ENCODE measurements at places on chromosomes 6 and 20.

DNA sequence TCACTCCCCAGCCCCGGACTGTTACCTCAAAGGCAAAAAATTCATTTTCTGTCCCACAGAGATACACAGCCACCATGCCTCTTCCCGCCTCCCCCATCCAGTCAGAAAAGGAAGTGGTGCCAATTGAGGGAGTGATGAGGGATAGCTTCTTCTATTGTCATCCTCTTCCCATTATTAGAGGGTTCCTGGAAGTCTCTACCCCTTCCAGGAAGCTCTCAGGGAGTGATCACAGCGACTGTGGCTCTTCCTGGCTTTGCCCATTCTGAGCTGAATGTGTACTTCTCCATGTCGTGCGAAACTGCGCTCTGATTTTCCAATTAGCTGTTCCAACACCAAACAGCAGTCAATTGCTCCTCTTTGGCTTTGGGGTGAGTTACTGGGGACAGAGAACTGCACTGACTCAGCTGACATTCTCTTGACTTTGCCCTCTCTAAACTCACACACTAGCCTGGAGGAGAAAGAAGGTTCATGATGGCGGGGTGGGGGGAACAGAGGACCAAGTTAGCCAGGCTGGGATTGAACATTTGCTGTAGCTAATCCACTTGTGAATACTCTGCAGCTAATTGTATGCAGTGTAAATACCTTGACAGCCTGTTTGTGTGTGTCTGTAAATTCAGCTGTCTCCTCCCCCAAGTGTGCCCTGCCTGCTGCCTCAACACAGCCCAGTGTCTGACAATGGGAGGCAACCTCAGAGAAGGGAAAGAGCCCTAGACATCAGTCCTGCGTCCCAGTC lies 2.4 kb upstream of the MDGA1 start:
- DNase-seq, result no peak

- DNase-seq, result no peak
These were observed 1.3 kb upstream of the FNDC11 start for GRCh38 chr20:63552481-63553249.

GRCh38 chr6:36336779-36337241 lies at the start of gene BNIP5:
BNIP5 (minus strand) TSS chr6:36336888; CDS start chr6:36330690, 6,198 bp downstream.
- DNase-seq, result no peak

- DNase-seq, result no peak
These were observed 833.5 kb downstream of the DHX35 start for GRCh38 chr20:39795401-39796272.

DNA sequence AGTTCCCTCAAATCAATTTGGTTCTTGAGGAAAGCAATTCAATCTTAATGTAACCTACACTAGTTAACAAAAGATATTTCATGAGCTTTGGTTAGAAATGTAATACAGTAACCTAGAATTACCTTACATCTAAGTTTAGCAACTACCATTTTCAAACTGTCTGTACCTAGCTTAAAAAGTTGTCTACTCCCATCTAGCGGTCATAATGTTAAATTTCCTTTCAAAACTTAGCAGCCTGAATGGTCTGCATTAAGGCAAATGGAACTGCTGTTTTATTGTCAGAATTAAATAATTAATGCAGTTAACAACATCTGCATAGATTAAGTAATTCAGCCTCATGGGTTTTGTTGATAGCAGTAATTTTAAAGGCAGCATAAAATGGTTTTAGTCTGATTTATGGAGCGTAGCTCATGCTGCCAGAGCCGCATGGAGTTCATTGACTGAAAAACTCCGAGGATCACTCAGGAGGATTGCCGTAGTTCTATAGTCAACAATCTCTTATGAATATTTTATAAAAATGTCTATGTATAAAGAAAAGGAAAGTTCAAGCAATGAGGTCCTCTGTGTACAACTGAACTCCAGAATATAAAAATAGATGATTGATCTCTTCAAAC lies 485.4 kb upstream of the MANEA start:
- DNase-seq, result peak; percentile 57

- DNase-seq, result peak; percentile 23
These were observed 24.0 kb upstream of the NPBWR2 start for GRCh38 chr20:64131406-64131805.

DNA sequence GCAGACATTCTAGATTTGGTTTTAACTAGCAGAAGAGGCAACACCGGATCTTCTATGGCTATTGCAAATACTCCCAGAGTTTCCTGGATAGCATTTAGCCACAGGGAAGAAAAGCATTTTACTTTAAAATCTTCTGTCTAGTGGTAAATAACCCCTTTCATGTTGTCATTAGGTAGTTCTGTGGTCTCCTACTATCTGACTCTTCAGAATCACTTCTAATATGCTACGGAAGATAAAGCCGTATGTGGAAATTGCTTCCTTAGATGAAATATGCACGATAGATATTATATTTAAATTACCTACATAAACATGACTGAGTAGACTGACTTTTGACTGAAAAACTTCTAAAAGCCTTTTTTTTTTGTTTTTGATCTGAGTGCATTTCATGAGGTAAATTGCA lies 759 bp downstream of the CRISP3 start:
- no peak for DNase-seq

- DNase-seq, result no peak
These were observed 715.6 kb downstream of the QKI start for GRCh38 chr6:164130151-164130550.

DNA sequence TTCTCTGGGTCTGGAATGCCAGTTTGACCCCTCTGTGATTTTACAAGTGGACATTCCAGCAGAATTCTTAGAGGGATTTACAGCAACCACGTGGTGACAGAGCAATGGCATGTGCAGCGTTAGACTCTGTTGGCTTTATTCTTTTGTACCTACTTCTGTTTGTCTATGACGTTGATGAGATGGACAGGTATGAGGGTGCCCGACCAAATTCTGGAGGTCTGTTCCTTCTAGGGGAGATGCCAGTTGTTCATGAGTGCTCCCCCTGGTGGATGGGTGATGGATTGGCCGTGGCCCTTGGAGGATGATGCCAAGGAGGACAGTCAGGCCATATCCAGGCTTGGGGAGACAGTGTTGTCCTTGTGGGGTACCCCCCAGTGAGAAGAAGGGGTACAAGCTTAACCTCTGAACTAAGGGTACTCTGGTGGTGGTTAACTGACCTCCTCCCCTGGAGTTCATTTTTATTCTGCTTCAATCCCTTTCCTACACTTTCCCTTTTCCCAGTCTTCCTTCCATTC lies 198.6 kb downstream of the DTNBP1 start:
- DNase-seq, result no peak

DNA sequence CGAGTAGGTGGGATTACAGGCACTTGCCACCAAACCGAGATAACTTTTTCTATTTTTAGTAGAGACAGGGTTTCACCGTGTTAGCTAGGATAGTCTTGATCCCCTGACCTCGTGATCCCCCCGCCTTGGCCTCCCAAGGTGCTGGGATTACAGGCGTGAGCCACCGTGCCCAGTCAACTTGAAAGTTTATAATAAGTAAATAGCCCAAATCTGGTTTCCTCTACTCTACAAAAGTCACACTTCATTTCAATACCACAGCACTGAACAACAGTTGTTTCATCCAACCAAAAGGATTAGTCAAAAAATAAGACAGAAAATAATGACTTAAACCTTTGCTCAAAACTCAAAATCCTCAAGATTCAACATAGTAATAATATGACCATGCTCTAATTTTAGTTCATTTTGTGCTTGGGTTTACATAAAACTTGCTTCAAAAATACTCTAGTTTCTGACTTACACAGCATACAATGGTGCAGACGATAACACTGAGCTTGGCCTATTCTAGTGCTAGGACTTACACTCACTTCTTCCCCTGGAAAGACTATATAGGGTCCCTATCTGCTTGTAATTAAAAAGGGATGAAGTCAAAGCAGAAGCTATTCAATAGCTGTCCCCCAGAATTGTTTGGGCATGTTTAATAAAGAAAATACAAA lies 56.7 kb downstream of the NT5E start:
- DNase-seq, result no peak

GRCh38 chr6:112785408-112785807 lies 438.3 kb downstream of the RFPL4B start:
- no peak for DNase-seq

- DNase-seq, result no peak
These were observed 35.9 kb upstream of the IRAK1BP1 start for GRCh38 chr6:78831492-78831891.

DNA sequence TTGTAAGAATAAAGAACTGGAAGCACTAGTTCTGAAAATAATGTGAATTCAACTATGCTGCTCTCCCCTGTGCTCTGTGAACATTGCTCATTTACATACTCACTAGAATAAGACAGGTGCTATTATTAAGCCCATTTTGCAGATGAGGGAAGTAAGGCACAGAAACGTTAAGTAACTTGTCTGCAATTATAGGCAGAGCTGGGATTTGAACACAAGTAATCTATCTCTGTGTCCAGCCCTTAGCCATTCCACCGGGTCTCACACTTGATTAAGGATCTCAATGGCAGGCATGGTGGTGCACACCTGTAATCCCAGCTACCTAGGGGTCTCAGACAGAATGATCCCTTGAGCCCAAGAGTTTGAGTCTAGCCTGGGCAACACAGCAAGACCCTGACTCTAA lies 357.7 kb downstream of the CD83 start:
- DNase-seq, result no peak

- DNase-seq, result no peak
These were observed 7.2 kb downstream of the FOXC1 start for GRCh38 chr6:1616701-1617463.

DNA sequence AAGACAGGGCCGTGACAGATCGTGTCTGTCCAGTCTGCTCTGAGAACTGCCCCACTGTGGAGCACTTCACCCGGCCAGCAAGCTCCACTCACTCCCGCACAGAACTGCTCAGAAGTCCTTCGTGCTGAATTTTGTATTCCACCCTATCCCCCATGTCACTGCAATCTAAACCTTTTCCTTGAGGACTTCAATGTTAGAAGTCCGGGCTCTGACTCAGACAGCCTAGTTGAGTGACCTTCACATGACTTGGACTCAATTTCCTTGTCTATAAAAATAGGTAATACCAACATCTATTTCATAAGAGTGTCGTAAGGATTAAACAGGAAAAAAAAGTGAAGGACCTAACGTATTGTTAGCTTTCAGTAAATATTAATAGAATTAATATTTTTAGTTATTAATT lies 161.6 kb downstream of the QRSL1 start:
- no peak for DNase-seq

DNA sequence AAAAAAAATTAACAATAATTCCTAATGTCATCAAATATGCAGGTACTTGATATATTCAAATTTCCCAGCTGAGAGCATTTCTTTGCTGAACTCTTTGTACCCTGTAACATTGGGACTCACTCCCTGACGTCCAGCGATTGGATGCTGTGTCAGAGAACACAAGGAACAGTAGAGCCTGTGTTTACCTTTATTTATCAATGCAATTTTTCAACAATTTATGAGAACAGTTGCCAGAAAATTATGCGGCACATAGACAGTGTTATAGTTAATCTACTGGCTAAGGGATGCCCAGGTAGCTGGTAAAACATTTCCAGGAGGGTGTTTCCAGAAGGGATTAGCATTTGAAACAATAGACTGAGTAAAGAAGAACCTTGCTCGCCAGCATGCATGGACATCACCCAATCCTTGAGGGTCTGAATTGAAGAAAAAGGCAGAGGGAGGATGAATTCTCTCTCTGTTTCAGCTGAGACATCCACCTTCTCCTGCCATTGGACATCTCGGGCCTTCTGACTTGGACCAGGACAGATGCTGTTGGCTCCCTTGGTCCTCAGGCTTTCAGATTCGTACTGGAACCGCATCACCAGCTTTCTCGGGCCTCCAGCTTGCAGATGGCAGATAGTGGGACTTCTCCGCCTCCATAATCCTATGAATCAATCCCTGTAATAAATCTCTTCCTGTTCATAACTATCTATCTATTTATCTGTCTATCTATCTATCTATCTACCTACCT lies 42.2 kb upstream of the NCOA3 start:
- DNase-seq, result no peak

- no peak for DNase-seq
These were observed 62.3 kb upstream of the SYNDIG1 start for GRCh38 chr20:24407151-24407550.

DNA sequence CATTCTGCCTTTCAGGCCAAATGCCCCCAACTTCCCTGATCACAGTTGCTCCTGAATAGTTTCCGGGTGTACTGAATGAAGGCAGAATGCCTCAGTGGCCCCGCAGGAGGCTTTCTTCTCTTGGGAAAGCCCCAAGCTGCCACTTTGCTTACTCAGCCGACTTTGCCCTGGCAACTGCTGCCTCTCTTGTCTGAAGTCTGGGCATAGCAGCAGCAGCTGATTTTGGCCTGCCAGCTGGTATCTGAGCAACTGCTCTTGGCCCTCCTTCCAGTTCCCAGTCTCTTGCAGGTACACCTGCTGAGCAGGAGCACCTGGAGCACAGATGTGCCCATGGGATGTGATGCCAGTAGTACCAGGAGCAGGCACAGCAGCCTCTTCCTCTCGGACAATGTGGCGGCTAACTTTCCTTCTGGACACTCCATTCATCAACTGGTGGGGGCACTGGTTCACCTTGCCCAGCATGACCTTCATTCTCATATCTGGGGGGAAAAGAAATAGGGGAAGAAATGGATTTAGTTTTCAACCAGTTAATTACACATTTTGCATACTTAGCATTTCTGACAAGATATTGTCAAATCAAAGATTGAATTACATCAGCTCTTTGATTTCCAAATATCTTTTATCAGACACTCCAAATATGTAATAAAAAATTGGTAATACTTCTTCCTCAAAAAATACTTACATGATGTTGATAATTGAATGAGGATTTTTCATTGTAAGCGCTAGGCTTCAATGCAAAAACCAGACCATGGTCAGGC lies 468.2 kb downstream of the PKHD1 start:
- DNase-seq, result no peak

DNA sequence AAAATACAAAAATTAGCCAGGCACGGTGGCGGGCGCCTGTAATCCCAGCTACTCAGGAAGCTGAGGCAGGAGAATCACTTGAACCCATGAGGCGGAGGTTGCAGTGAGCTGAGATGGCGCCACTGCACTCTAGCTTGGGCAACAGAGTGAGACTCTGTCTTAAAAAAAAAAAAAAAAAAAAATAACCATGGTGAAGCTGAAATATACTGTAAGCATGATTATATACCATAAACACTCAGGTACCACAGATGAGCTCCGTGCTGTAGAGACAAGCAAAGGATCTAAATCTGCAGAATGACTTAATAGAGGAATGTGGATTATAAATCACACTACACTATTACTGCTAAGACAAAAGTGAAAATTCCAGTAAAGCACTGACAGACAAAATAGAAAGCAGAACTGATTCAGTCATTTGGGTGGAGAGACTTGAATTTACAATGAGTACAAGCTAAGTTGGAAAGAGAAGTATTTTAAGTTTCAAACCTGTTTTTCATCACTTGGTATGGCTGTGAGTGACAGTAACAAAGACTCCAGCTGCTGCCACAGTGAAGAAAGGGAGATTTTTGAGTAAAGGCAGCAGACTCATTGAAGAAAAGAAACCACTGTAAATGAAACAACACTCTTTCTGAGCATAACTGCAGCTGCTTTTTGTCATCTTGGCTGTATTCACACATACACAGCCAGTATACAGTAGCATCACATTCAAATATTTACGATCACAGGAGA lies 322.1 kb downstream of the RNGTT start:
- DNase-seq, result peak; percentile 12

- DNase-seq, result no peak
These were observed 124.7 kb upstream of the SPACA1 start for GRCh38 chr6:87922947-87923330.

- DNase-seq, result peak; percentile 66
These were observed 82.7 kb upstream of the TOP1 start for GRCh38 chr20:40945754-40946450.
